Mammary epithelial cell (primary cell): ENCODE measurements at places on chromosomes 7 and 10. TPM values are rescaled to one million over a fixed set of nuclear protein-coding genes. Genes with fewer than 3 reads are reported as not detected.

The UCMA gene
- not detected for polyA plus RNA-seq

The CTTNBP2 gene
- 1.1 TPM for polyA plus RNA-seq

The ACSM6 gene
- polyA plus RNA-seq = not detected

The ACTL6B gene
- polyA plus RNA-seq = not detected

The ARMH3 gene
- 15.0 TPM for polyA plus RNA-seq

The INSYN2A gene
- 0.14 TPM for polyA plus RNA-seq

The EBLN1 gene
- polyA plus RNA-seq = not detected

The GPR85 gene
- 0.15 TPM for polyA plus RNA-seq

The CCL24 gene
- polyA plus RNA-seq = not detected

The CDHR1 gene
- polyA plus RNA-seq = 8.8 TPM

The ANXA8 gene
- polyA plus RNA-seq = 571 TPM

The A1CF gene
- polyA plus RNA-seq = not detected

The PPP1R17 gene
- polyA plus RNA-seq = not detected

The WNT2 gene
- polyA plus RNA-seq = not detected

The ADIRF gene
- 517 TPM for polyA plus RNA-seq

The CFAP70 gene
- polyA plus RNA-seq = 0.26 TPM

The HKDC1 gene
- 0.26 TPM for polyA plus RNA-seq

The LRIT2 gene
- not detected for polyA plus RNA-seq

The SPACDR gene
- polyA plus RNA-seq = 0.33 TPM

The EBF3 gene
- polyA plus RNA-seq = not detected

The GPR141 gene
- polyA plus RNA-seq = not detected

The MMP21 gene
- not detected for polyA plus RNA-seq

The MET gene
- 85.8 TPM for polyA plus RNA-seq

The NME8 gene
- not detected for polyA plus RNA-seq

The MACROH2A2 gene
- polyA plus RNA-seq = 21.6 TPM

The UCN3 gene
- polyA plus RNA-seq = not detected

The TMEM196 gene
- not detected for polyA plus RNA-seq

The TFEC gene
- polyA plus RNA-seq = not detected

The KIF5B gene
- 50.3 TPM for polyA plus RNA-seq

The OPN4 gene
- polyA plus RNA-seq = not detected

The RPEL1 gene
- polyA plus RNA-seq = 0.12 TPM

The ZP3 gene
- 3.1 TPM for polyA plus RNA-seq

The LRRD1 gene
- not detected for polyA plus RNA-seq

The FFAR4 gene
- not detected for polyA plus RNA-seq

The AKR1C2 gene
- polyA plus RNA-seq = 40.3 TPM

The NODAL gene
- polyA plus RNA-seq = 0.41 TPM

The PHTF2 gene
- polyA plus RNA-seq = 15.2 TPM

The SMKR1 gene
- polyA plus RNA-seq = 0.86 TPM

The PAX4 gene
- polyA plus RNA-seq = not detected

The CASP2 gene
- polyA plus RNA-seq = 24.6 TPM

The PLAC9 gene
- 0.10 TPM for polyA plus RNA-seq

The CALML3 gene
- polyA plus RNA-seq = 42.3 TPM

The PRF1 gene
- 0.07 TPM for polyA plus RNA-seq

The GBX1 gene
- not detected for polyA plus RNA-seq

The PDAP1 gene
- 60.9 TPM for polyA plus RNA-seq

The SLC13A1 gene
- not detected for polyA plus RNA-seq

The EN2 gene
- not detected for polyA plus RNA-seq
